ENCODE measurements at places on chromosomes 11 and 22.

DNA sequence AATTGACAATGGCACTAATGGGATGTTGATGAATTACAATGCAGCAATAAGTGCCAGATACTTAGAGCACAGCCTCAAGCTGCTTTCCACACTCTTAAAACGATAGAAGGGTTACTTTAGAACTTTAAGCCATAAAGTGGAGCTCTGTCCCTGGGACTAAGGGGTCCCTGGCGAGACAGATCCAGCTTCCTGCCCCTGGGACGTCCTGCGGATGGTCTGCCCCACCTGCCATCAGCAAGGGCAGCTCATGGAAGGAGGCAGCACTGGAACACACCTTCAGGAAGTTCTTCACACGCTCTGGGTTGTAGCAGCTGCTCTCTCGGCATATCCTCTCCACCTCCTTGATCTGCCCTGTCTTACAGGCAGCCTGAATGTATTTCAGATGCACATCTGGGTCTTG is 45.1 kb upstream of the SLC25A1 start:
- DNase-seq = no peak

DNA sequence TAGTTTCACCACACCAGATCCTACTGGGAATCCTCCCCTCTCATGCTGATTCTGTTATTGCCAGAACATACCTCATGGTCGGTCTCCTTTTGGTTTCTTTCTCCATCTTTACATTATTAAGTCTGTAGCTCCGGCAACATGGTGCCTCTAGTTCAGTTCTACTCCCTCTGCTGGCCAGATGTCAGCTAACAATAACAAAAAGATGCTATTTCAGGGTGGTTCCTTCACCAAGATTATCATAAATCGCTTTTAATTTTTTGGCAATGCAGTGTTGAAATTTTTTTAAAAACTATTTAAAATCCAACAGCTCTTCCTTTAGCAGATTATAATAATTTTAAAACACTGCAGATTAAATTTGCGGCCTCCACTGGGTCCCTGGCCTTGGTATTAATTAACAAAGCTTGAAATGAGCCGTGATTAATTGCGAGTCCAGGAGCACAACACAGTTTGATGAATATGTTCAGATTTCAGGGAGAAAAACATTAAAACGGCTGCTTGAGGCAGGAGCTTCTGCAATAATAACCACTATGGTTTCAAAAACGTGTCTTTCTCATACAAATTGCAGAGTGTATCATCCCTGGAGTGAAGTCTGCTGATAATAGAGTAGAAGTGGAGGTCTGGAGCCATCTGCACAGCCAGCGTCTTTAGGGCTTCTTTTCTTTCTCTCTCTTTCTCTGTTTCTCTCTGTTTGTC is 492.9 kb upstream of the KIRREL3 start:
- no peak for DNase-seq

- DNase-seq = no peak
Observed at GRCh38 chr11:73655686-73656085, 9.3 kb downstream of the PLEKHB1 start.

- DNase-seq = no peak
Observed at GRCh38 chr11:27447288-27448183, 25.1 kb downstream of the LGR4 start.

GRCh38 chr11:64916040-64916774 is 802 bp downstream of the ATG2A start:
- DNase-seq = peak; percentile 41
